ENCODE measurements at places on chromosomes 4 and X.

GRCh38 chr4:163610648-163611047, 116.2 kb downstream of the TMA16 start:
- DNase-seq, result no peak

DNA sequence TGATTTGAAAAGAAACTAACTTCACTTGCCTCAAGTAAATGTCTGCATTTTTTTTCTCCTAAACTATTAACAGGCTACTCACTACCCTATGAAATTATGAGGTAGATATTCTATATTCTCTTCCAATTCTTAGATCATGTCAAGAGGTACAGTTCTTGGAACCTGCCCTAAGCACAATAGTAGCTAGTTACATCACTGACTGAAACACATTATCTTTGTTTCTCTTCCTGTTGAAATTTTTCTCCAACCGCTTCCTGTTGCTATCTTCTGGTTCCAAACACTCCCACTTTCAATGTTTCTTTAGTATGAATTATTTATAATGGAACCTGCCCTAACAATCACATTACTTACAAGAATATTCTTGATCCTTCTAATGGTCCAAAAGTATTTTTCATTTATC, 5.0 kb upstream of the BANK1 start:
- no peak for DNase-seq

DNA sequence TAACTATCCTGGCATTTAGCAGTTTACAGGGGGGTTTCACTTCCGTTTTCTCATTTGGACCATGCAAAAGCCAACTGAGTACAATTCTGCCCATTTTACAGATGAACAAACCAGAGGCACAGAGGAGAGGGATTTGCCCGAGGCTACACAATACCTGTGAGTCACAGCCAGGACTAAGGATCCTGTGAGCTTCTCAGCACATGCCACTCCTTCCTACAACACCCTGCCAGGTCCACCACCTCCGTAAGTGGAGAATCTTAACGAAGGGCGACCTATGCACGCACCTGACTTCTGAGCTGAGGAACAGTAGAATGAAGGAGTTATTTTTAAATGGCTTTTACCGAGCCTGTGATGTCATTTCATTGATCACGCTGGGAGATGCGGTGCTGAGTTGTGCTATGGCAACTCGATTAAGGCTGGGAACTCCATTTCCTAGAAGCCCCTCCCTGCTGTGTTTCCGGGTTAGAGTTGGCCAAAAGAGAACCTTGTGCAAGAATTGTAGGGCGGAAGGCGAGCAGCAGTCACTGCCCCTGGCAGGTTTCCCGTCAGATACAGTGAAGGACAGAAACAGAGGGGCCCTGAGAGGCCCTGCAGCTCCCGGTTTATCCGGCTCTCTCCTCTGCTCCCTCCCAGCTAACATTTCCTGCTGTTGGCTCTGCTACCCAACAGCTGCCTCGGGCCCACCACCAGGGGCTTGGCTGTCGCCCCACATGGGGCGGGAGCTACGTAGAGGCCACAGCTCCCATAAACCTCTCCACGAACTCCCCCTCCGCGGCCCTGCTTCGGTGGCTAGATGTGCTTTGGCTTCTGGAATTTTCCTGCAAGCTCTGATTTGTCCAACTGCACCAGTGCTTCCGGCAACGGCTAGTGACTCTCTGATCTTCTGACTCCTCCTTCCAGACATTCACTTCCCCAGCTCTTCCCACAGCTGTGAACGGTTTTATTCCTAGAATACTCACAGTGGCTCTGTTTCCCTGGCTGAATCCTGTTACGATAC, 75.1 kb upstream of the USP9X start:
- DNase-seq, result peak; percentile 46

GRCh38 chrX:99703473-99703872, 706.6 kb downstream of the PCDH19 start:
- DNase-seq, result no peak

DNA sequence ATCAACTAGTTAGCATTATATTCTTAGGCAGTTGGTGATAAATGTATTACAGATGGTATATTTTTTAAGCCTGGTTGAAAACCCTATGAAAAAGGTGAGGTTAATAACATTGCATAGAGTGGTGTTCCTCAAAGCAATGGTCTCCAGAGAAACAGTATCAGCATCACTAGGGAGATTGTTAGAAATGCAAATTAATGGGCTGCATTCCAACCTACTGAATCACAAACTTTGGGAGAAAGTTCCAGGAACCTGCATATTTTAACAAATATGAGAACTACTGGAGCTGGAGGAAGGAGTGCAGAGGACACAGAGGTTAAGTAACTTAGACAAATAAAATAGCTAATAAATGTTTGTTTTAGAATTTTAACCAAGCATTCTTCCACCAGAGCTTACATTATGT, 166.9 kb upstream of the PCDH10 start:
- DNase-seq, result no peak

DNA sequence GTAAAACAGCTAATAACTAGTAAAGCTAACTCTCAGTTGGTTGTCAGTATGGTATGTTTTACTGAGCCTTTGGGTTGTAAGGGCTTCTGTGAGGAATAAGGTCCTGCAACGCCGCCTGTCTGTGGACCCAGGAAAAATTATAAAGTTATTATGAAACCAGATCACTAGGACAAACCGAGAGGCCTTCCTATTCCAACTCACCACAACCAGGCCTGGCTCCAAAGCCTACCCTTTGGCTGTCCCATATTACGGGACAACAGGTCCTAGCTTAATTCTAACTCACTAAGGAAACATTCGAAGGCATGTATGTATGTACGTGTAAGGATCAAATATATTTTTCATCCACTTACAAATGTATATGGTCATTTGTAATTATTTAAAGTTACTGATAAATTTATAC, 1.4 kb downstream of the ANKRD17 start:
- peak; percentile 80 for DNase-seq

DNA sequence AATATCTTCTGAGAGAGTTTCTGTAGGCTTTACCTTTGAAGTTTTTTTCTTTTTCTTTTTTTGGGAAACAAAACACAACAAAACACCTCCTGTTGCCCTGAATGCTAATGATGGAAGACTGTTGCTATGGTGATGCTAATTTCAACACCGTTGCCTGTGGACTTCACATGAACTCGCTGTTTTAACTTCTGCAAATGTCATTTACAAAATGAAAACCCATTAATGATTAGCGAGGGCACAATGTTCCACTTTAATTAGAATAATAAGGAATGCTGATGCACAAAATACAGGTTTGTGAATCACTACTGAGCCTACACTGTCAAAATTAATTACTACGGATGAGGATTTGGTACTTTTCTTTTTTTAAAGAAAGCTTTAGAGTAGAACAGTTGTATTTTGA, 227.1 kb upstream of the FTHL17 start:
- DNase-seq, result no peak

GRCh38 chr4:105182211-105182610, 35.5 kb downstream of the TET2 start:
- DNase-seq, result no peak

GRCh38 chr4:184196730-184197385, 20.8 kb downstream of the ENPP6 start:
- no peak for DNase-seq

Measured in Peyer's patch (tissue), 4 donors.